ENCODE measurements at places on chromosomes 13 and 19.

DNA sequence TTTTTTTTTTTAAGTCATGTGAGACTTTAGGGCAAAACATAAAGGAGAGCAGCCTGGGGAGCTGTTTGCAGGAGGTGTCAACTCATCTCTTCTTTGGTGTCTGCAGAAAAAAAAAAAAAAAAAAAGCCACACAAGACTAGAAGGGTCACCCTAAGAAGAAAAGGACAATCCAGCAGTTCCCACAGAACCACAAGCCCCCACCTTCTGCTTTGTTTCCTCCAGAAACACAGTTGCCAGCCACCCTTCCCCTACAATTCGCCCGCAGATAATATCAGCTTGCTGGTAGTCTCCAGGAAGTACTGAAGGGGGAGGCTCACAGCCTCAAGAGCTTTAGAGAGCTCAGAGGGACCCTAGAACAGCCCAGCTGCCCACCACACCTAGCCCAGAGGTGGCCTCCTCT is 22.3 kb upstream of the ZBTB7A start:
- DNase-seq, result no peak

- DNase-seq, result no peak
Measured at GRCh38 chr19:33921165-33921564, 124.5 kb downstream of the KCTD15 start.

GRCh38 chr19:49999371-50000010 is 25.7 kb downstream of the VRK3 start:
- DNase-seq, result no peak

GRCh38 chr19:3617463-3617862 is 9.1 kb downstream of the CACTIN start:
- DNase-seq, result no peak

DNA sequence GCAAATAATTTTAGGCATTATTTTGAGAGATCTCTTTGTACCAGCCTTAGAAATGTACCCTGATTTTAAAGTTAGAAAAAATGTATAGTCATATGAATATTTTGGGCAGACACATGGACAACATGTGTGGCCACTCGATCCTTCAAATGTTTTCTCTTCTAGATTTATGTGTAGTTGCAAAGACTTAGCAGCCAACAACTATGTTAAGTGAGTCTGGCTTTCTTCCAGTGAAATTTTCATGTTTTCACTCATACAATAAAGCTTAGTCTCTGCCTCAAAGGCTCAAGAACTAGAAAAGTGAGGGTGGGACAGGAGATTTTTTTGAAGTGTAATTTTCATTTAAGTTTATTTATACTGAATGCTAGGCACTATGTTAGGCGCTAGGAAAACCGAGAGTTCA is 207.7 kb upstream of the DACH1 start:
- DNase-seq, result no peak

All from stimulated activated CD4-positive, alpha-beta T cell treated with anti-CD3 and anti-CD28 coated beads, Interleukin-2, amount 100 ng/mL, for 4 hours (primary cell).